ENCODE measurements at places on chromosomes 3 and 15.

DNA sequence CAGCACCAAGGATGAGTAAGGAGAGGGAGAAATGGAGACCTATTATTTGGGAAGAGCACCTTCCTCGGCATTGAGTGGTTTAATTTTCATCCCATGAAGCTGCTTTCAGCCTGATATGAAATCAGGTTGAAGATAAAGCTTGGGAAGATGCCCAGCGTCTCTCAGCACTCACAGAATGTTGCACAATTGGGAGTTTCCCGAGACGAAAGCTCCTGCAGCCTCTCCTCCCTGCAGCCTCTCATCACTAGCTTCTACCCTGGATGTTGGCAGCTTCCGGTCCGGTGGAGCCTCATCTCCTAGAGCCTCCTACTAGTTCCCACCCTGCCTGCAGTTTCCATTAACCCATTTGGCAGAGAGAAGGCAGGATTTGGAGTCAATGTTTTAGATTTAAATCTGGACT is 40.3 kb downstream of the EDEM1 start:
- DNase-seq, result no peak

DNA sequence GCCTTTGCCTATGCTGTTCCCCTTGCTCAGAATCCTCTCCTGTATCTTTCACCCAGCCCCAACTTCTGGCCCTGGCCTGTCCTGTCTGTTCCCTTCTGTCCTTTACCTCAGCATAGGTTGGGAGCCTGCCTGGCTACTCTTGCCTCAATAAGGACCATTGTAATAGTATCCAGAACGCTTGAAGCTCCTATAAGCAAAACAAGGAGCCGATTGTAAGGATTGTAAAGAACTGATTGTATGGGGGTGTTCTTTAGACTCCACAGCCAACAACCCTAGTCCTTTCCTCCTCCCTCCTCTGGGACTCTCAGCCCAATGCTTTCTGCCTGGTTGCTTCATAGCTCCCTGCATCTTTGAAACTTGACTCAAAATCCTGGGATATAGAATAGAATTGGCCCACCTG is 18.7 kb upstream of the RAD54L2 start:
- no peak for DNase-seq

- no peak for DNase-seq
Measured at GRCh38 chr3:139491966-139492365, 15.7 kb upstream of the RBP2 start.

GRCh38 chr3:115790759-115791158 is 167.4 kb downstream of the GAP43 start:
- DNase-seq, result peak; percentile 68

- DNase-seq, result peak; percentile 28
Measured at GRCh38 chr3:190491533-190492054, 22.3 kb upstream of the IL1RAP start.

GRCh38 chr3:171011109-171011872 is 15.2 kb downstream of the SLC2A2 start:
- no peak for DNase-seq

Data from stimulated activated CD4-positive, alpha-beta T cell treated with anti-CD3 and anti-CD28 coated beads, Interleukin-4, amount 100 ng/mL, for 24 hours (primary cell).